BJ (cell line): ENCODE measurements at places on chromosomes 16 and 17. TPM values are rescaled to one million over a fixed set of nuclear protein-coding genes. Genes with fewer than 3 reads are reported as not detected.

DNA sequence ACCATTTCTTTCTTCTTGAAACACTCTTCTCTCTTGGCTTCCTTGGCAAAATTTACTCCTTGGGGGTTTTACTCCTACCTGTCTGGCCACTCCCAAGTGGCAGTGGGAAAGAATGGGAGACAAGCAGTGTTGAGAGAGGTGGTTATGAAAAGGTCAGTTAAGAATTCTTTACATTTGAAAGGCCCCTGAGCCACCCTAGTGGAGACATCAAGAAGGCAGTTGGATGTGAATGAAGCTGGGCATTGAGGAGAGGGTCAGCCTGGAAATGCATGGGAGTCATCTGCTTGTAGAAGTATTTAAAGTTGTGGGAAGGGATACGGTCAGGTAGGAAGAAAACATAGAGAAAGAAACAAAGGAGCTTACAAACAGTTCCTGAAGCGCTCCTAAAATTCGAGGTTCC lies 42.3 kb upstream of the CCNF start:
- no peak for DNase-seq

Gene TEKT1
- not detected in 2 replicates for polyA plus RNA-seq

GRCh38 chr17:17780922-17781590 lies 55.7 kb downstream of the SREBF1 start:
- DNase-seq, result no peak

DNA sequence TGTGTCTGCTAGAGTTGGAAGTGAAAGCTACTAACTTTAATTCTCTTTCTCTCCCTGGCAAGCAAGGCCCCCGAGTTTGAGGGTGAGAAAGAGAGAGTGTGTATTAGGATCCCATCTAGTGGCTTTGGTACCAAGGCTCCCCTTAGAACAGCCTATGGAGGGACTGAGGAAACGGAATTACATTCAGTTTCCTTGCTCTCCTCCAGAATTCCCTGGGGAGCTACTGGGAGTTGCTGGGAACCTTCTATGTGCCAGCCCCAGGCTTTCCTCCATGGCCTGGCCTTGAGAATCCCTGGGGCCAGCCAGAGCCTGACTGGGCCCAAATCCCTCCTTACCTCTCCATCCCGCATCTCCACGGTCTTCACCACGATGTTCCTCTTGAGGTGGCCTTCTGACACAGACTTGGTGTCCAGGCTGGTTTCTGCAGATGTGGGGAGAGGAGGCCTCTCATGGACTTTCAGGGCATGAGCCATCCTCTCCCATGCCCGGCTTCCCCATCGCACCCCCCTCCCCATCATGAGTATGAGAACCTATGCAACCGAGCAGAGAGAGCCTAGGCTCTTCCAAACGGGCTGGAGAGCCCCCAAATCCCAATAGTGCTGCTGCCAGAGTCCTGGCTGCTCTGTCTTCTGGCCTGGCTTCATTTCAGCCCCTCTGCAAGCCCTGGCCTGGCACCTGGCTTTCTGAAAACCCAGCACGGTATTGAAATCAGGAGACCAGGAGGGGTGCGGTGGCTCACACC lies 7.4 kb downstream of the GFAP start:
- no peak for DNase-seq

Gene LRRC36
- polyA plus RNA-seq, result 0.06 TPM in 1 of 2 replicates, not detected in the other

DNA sequence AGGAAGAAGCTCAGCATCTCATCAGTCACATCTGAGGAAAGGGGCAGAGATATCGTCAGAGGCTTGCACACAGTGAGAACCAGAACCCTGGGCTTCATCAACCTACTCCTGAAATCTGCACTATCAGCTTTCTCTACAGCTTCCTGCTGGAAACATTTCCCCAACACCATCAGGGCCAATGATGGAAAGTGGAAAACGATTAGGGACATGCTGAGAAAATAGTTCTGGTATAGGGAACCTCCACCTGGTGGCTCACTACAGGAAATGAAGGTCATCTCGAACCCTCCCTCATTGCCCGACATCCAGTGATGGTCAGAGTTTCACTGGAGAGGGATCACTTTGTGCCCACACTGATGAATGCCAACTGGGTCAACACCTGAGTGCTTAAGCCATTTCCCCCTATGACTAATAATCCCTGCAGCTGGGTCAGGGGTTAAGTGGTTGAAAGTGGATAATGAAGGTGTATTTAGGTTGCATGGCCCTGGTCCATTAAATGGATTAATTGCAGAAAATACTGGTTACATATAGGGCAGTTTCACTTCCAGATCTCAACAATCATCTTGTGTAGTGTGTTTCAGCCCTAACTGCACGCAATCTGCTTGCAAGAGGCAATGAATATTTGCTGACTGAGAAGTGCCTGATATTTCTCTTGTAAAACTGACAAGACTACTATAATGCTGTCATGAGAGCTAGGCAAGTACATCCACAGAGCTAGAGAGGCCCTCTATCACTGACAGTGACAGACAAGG lies 43.1 kb upstream of the GSG1L start:
- no peak for DNase-seq

DNA sequence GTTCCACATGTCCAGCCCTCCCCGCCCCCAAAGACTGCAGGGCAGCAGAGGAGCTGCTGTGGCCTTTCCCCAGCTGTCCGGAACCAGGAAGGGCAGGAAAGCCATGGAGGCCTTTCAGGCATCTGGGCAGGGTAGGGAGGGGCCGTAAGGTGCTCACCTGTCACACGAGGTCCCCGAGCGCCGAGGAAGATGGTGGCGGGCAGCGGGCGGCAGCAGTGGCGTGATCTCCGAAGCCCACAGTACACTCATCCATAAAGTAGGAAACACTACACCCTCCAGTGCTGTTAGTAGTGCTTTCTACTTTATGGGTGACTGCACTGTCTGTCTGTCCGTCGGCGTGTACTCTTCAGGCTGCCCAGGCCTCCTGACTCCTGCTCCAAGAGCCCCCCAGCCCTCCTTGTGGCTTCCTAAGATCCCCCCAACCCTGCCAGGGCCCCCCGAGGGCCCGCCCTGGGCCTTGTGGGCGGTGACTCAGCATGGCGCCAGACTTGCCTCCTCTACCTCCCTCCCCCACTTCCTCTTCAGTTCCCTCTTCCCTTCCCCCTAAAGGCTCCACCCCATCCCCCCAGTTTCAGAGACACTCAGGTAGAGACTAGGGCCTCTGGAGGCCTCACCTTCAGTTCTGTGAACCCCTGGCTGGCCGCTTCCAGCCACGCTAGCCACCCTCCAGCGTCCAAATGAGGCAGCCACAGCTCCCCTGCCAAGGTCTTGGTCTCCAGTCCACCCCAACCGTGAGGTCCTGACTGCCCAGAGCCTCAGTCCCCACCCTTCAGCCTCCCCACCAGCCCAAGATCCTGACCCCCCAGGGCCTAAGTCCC lies 2.6 kb upstream of the TSPOAP1 start:
- no peak for DNase-seq

GRCh38 chr17:38448208-38448771 lies 20.0 kb downstream of the ARHGAP23 start:
- no peak for DNase-seq

- peak; percentile 87 for DNase-seq
These were observed 63.7 kb downstream of the SPAG9 start for GRCh38 chr17:51056813-51057510.

DNA sequence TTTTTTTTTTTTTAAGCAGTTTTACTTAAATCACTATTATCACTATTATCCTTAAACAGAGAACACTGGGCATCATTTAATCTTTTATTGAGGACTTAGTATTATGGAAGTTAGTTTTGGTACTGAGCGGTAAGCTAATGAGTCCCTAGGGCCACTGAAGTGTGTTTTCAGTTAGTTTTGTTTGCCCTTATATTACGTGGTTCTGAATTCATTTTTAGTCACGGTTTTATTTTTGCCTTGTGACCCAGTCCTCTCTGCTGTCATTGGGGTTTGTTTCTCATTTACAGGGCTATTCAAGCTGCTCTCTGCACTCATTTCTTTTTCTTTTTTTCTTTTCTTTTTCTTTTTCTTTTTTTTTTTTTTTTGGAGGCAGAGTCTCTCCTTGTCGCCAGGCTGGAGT lies 17.3 kb downstream of the RABEP1 start:
- no peak for DNase-seq

Gene GAS7
- 1.2 and 1.4 TPM in 2 replicates for polyA plus RNA-seq
